ENCODE measurements at places on chromosomes 4 and X.

DNA sequence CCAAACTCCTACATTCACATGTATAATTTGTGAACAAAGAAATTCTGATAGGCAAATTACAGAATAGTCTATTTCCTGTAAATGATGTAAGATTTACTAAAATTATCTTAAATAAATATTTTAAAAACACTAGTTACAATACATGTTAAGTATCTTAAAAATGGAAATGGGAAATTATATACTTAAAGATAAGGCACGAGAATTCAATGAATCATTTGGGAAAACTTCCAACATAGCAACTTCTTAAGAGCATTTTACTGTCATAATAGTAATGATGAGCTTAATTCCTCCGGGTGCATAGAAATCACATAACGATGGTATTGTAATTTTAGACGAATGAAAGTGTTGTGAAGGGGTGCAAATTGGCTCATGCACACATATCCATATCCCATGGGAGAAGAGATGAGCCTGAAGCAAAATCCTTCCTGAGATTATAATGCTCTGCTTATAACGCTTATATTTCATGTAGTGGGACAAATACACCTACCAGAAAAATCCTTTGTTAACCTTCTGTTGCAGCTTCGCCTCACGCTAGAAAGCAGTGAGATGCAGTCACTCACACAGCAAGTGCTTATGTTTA, 873.5 kb downstream of the PDHA2 start:
- no peak for DNase-seq

DNA sequence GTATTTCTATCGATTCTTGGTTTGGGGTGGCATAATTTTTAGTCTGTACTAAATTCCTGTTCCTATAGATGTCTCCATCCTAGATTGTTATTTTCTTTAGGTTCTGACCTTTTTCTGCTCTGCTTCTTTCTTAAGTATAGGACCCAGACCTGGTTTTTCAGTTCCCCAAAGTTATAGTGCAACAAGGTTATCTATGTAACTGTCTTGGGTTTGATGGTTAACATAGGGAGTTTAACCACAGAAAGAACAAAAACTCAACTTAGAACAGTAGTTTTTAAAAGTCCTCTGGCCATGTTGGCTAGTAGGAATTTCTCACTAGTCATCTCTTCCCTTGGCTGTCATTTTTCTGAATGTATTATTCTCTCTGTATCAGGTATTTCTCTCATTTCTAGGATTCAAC, 38.8 kb upstream of the MAD2L1 start:
- no peak for DNase-seq

DNA sequence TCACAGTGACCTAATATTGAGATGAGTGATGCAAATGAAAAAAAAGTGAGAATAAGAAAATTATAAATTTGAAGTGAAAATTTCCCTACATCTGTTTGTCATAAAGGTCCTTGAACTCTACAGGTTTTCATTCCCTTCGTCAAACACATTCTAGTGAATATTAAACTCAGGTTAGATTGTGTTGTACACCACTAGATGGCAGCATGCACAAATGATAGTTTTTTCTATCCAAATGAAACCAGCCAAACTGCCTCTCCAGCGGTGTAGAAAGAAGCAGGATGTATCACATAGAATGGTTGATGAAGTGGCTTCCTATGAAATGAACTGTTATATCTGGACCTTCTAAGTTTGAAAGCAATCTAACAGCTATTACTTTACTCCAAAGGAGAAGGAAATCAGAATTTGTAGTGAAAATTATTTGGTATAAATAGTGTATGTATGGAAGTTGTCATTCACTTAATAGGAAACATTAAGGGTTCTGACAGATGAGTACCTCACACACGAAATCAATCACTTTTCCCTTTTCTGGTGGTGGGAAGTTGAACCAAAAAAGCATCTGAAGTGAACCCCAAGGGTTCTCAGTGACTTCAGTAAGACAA, 382.7 kb downstream of the UNC5C start:
- DNase-seq = peak; percentile 25

GRCh38 chr4:41428601-41429279, 109.2 kb upstream of the LIMCH1 start:
- no peak for DNase-seq

DNA sequence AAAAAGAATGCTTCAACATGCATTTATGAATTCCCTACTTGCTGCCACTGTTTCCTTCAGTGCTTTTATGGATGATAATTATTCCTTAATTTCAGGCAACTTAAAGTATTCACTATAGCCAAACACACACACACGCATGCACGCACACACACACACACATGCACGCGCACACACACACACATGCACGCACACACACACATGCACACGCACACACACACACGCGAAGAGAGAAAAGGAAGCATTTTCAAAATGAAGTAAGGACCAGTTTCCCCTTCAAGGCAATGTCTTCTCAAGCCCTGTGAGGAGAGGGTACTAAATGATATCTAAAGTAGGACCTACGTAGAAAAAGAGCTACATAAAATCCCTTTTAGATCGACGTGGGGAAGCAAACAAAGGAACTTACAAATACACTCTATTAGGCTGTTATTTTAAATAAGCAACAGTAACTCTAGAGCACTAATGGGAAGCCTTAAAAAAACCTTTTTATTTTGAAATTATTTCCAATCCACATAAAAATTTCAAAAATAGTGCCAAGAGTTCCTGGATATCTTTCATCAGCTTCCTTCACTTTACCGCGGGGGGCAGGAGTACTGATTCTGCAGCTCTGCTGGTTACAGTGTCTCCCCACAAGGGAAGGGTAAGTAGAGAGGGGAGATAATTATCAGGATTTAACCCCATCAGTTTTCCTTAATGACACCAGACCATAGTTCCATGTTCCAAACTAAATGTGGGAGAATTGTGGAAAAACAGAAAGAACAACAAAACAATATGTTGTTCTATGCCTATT, 13.7 kb downstream of the IRF2 start:
- DNase-seq = no peak

DNA sequence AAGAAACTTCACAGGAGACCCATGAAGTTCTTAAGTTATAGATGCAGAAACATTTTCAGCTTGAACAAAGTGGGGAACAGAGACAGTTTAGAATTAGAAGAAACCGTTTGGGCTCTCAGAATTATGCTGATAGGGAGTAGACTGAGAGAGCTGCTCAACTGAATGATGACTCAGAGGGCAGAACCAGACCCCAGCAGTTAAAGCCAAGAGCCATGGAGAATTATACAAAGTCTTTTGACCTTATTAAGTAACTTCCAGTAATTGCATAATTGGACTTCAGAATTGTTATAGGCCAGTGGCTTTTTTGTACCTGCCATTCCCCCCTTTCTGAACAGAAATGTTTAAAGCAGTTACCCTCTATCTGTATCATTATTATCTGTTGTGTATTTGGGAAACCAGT, 642.1 kb downstream of the CCSER1 start:
- DNase-seq = no peak

DNA sequence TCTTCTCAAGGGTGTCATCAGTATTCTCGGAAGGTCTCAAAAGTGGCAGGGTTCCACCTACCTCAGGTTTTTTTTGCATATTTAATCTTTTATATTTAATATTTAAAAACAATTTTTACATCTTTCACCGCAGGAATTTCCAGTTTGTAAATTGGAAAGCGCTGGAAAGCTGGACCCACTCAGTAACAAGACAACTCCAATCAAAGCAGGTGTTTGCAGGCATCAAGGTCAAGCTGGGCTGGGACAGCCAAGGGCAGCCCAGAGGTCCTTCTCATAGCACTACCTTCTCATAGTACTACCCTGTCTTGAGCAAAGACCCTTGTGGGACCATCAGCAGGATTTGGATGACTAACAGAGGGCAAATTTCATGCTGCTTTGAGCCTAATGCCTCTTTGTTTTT, 160.1 kb downstream of the TET2 start:
- no peak for DNase-seq

GRCh38 chrX:10619425-10620046, 849 bp downstream of the MID1 start:
- DNase-seq = no peak

GRCh38 chrX:129957241-129958082, 25.0 kb upstream of the BCORL1 start:
- DNase-seq = no peak

DNA sequence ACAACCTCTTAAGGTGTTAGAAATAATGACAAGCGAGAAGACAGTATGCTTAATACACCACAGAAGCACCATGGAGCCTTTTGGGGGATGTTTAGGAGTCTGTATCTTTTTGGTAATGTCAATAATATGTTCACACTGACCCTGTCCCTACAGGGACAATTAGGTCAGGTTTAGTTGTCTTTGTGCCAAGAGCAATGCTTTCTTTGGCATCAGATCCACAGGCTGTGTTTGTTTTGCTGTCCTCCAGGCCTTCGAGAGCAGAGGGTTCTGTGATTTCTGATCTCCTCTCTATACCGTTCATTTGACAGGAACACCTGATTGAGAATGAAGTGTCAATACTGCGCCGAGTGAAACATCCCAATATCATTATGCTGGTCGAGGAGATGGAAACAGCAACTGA, 153.8 kb downstream of the DCLK2 start:
- no peak for DNase-seq

GRCh38 chr4:6758728-6759127, 23.8 kb upstream of the KIAA0232 start:
- DNase-seq = no peak

DNA sequence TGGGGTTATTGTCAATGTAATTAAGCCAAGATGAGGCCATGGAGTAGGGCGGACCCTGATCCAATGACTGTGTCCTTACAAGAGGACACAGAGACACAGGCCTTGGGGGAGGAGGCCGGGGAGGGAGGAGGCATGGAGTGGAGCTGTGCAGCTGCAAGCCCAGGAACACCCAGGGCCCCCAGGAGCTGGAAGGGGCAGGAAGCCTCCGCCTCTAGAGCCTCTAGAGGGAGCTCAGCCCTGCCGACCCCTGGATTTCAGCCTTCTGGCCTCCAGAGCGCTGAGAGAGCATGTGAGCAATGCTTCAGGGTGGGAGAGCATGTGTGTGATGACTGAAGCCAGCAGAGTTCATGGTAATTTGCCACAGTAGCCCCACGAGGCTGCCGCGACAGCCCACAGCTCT, 234.6 kb downstream of the AFAP1 start:
- DNase-seq = no peak

- no peak for DNase-seq
Measured at GRCh38 chr4:3232871-3233271, 16.1 kb upstream of the MSANTD1 start.

DNA sequence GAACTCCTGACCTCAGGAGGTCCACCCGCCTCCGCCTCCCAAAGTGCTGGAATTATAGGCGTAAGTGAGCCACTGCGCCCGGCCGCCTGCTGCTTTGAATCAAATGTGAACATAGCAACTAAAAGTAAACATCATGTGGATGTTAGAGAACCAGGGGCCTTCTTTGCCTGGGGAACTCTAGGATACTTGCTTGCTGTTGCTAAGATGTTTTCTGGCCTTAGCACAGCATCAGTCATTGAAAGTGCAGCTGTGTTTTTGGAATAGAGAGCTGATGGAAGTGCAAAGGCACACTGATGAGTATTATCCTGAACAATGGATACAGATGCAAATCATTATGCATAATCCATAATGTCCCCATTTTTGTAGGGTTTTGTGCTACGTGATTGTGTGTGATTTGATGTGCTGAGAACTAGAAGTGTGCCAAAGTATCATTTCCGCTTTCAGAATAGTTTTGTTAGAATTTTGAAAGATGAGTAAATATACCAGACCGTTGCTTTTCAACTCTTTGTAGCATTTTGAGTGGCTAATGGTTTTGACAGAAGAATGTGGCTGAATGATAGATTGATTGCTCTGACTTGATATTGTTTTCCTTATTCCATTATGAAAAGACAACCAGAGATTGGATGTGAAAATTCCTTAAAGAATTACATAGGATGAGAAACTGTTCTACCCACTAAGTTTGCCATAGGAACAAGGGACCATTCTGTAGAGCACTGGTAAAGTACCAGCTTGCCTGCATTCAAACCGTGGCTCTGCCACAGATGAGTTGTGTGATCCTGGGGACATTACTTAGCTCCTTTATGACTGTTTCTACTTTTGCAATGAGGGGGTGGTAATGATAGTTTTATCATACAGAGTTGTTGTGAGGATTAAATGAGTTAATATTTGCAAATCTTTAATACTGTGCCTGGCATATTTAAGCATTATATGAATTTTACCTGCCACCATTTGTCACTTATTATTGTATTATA, 74.7 kb downstream of the REPS2 start:
- DNase-seq = no peak

DNA sequence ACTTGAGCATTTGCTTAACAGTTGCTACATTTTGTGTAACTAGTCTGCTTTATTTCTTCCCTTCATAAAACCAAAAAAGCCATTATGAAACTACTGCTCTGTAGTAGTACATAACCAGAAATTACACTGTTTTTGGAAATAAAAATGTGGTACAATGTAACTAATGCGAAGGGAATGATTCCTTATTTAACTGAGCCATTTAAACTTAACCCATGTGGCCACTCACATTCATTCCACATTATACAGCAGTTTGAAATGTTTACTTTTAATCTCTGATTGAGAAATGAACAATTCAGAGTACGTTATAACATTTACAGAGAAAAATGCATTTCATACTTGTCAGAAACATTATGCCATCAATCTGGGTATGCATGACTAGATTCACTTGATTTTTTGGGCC, 94.2 kb downstream of the NYX start:
- no peak for DNase-seq

DNA sequence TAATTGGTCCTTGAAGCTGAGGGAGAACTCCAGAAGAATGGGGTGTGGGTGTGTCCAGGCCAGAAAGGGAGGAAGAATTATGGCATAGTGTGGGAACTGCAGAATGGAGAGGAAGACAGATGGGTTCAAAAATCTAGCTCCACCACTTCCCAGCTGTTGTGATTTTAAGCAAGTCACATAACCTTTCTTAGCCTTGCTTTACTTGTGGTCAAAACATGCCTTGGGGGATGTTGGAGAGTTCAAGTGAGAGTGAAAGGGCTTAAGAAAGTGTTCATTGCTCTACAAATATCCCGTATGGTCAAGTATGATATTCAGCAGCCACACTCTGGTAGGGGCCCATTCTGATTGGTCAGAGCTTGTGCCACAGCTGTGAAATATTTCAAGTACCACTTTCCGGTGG, 15.0 kb upstream of the STARD8 start:
- DNase-seq = no peak

GRCh38 chr4:18020145-18020670, 1.3 kb downstream of the LCORL start:
- no peak for DNase-seq

DNA sequence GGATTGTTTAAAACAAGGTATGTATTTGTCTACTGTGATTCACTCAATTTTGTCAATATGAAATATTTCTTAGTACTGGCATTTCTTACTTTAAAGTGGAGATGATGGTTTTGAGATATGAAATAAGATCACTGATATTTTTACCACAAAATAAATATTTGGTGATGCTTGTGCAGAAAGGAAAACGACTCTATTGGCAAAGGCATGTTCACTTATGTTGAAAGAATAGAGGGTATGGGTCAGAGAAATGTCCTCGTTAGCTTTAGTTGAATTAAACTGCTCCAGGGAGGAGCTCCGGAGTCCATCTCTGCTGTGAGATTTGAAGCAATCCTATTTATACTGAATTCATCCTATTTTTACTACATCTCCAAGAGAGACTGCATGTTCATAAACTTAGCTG, 84.2 kb downstream of the SH3BGRL start:
- DNase-seq = no peak

- DNase-seq = no peak
Measured at GRCh38 chr4:2256156-2256731, 5.7 kb downstream of the MXD4 start.

All from urinary bladder (tissue), 4 donors.